ENCODE measurements at places on chromosomes 4 and X. TPM values are rescaled to one million over a fixed set of nuclear protein-coding genes. Genes with fewer than 3 reads are reported as not detected.

- H3K27me3 ChIP-seq: peaks cover 15% of the 10 kb centered on the region
- no peak overlapping the region for H3K27ac ChIP-seq
- no peaks in the 10 kb centered on the region for H3K36me3 ChIP-seq
- H3K4me3 ChIP-seq: no peak overlapping the region
- no peaks in the 10 kb centered on the region for H3K4me1 ChIP-seq
- no peak for DNase-seq
Measured at GRCh38 chr4:71156616-71157015, 163.2 kb downstream of the DCK start.

GRCh38 chr4:100985576-100985975 is 361.8 kb downstream of the PPP3CA start:
- H3K27ac ChIP-seq: no peak overlapping the region
- no peak for DNase-seq
- H3K36me3 ChIP-seq: no peaks in the 10 kb centered on the region
- H3K4me3 ChIP-seq: no peak overlapping the region
- no peaks in the 10 kb centered on the region for H3K4me1 ChIP-seq

DNA sequence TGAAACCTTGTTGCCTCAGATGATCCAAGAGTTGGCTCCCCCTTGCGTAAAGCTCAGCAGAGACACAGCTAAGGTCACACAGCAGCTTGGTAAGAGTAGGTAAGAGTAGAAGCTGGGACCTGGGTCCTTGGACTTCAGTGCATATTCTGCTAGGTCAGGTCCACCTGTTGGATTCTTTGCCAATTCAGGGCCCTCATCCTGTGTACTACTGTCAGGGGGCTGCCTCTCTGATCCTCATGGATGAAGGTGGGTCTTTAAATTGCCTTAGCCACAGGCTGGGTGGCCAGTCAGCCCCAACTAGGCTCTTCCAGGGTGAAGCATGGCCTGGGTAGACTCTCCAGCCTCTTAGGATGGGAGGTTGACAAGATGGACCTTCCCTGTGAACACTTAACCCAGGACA is 155.8 kb downstream of the AMMECR1 start:
- H3K27me3 ChIP-seq: no peaks in the 10 kb centered on the region
- peaks cover 12% of the 10 kb centered on the region for H3K4me1 ChIP-seq
- no peak overlapping the region for H3K4me3 ChIP-seq
- peaks cover 2% of the 10 kb centered on the region for H3K36me3 ChIP-seq
- no peak overlapping the region for H3K27ac ChIP-seq

Gene ARX
- not detected for total RNA-seq

DNA sequence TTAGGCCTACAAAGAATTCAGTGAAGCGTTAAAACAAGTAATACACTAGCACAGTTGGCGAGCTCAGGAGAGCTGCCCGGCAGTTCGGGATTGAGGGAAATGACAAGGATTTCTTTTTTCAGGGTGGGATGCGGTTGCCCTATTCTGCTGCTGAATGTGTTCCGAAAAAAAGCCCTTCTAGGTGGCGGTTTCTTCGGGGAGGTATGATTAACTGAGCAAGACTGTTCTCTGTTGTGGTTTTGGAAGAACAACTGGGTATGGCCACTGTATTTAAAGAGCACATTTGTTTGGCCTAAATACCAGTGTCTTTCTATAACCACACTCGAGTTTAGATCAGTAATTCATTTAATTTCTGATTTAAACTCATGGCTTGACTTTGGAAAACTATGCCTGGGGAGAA is 459.7 kb upstream of the FAT1 start:
- no peaks in the 10 kb centered on the region for H3K36me3 ChIP-seq
- no peaks in the 10 kb centered on the region for H3K27me3 ChIP-seq
- H3K27ac ChIP-seq: no peak overlapping the region
- H3K4me3 ChIP-seq: no peak overlapping the region
- DNase-seq: no peak

Gene CLCN4
- not detected for total RNA-seq

DNA sequence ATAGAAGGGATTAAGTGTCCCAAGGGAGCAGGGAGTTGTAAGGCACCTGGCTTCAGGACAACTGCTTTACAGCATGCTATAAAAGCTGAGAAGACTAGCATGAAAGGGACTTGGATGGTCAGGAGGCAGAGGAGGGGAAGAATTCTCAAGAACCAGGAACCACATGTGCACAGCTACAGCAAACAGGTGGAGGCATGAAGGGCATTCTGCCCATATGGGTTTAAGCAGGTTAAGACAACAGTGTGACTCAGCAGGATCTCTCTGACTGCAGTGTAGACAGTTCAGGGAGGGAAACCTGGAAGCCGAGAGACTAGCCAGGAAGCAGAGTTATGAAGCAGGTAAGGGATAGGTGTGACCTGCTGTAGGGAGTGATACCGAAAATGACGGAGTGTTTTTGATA is 117.0 kb downstream of the DHRSX start:
- DNase-seq: no peak
- H3K27me3 ChIP-seq: no peaks in the 10 kb centered on the region
- no peak overlapping the region for H3K27ac ChIP-seq
- no peak overlapping the region for H3K4me3 ChIP-seq
- H3K4me1 ChIP-seq: no peaks in the 10 kb centered on the region

DNA sequence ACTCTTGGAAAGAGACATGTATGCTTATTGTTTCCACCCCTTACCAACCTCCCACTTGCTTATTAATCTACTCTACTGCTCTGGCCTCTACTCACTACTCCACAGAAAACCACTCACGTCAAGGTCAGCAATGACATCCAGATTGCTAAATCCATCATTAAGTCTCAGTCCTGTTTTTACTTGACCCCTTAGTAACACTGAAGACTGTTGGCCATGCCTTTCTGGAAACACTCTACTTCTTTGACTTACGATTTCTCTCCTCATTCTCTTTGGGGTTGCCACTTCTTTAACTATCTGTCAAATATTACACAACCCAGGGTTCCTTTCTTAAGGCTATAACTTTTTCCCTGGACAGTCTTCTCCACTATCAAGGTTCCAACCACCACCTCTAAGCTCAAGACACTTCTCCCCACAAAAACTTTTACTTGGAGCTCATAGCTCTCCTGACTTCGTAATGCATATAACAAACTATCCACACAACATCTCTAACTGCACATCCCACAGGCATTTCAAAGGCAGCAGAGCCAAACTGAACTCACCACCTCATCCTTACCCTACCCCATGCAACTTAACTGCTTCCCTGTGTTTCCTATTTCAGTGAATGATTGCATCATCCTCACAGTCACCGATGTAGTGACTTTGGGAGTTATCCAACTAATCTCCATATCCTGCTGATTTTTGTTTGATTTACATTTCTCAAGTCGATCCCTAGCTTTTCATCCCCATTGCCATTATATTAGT is 15.8 kb upstream of the MAGEA4 start:
- no peak overlapping the region for H3K4me3 ChIP-seq
- H3K27me3 ChIP-seq: no peaks in the 10 kb centered on the region
- no peaks in the 10 kb centered on the region for H3K4me1 ChIP-seq
- no peaks in the 10 kb centered on the region for H3K36me3 ChIP-seq

DNA sequence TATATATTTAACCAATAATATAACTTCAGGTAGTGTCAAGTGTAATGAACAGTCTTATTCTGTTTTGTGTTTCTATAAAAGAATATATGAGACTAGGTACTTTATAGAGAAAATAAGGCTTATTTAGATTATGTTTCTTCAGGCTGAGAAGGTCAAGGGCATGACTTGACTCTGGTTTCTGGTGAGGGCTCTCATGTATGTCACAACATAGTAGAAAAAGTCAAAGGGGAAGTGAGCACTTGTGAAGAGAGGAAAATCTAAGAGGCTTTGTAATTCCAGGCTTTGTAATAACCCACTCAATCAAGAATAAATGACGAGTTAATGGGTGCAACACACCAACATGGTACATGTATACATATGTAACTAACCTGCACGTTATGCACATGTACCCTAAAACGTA is 27.6 kb downstream of the PRR32 start:
- no peak for DNase-seq
- H3K36me3 ChIP-seq: no peaks in the 10 kb centered on the region
- H3K4me1 ChIP-seq: no peaks in the 10 kb centered on the region
- no peaks in the 10 kb centered on the region for H3K27me3 ChIP-seq
- no peak overlapping the region for H3K4me3 ChIP-seq
- no peak overlapping the region for H3K27ac ChIP-seq

Gene PNCK
- 0.26 TPM for total RNA-seq

- peak overlapping the region; percentile 67 for H3K4me3 ChIP-seq
- no peak for DNase-seq
- H3K27me3 ChIP-seq: peaks cover 4% of the 10 kb centered on the region
- H3K36me3 ChIP-seq: no peaks in the 10 kb centered on the region
- H3K27ac ChIP-seq: no peak overlapping the region
Measured at GRCh38 chrX:72713130-72713529, 976 bp downstream of the PHKA1 start.

DNA sequence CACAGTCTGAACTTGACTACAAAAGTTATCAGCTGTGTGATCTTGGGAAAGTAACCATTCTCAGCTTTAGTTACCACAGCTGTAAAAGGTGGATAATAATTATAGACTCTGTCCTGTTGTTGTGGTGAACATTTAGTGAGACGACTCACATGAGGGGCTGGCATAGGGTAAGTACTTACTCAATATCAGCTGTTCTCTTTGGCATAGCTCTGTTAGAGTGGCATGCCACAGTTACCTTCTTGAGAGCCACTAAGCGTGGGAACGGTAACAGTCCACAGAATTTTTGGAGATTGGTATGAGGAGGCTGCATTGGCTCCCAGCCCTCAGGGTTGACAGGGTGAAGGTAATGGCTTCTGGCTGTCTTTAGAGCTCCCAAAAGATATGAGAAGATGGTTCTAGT is 13.2 kb upstream of the HAND2 start:
- no peak for DNase-seq
- H3K36me3 ChIP-seq: no peaks in the 10 kb centered on the region
- peaks cover 8% of the 10 kb centered on the region for H3K4me1 ChIP-seq
- H3K4me3 ChIP-seq: no peak overlapping the region
- H3K27ac ChIP-seq: no peak overlapping the region

DNA sequence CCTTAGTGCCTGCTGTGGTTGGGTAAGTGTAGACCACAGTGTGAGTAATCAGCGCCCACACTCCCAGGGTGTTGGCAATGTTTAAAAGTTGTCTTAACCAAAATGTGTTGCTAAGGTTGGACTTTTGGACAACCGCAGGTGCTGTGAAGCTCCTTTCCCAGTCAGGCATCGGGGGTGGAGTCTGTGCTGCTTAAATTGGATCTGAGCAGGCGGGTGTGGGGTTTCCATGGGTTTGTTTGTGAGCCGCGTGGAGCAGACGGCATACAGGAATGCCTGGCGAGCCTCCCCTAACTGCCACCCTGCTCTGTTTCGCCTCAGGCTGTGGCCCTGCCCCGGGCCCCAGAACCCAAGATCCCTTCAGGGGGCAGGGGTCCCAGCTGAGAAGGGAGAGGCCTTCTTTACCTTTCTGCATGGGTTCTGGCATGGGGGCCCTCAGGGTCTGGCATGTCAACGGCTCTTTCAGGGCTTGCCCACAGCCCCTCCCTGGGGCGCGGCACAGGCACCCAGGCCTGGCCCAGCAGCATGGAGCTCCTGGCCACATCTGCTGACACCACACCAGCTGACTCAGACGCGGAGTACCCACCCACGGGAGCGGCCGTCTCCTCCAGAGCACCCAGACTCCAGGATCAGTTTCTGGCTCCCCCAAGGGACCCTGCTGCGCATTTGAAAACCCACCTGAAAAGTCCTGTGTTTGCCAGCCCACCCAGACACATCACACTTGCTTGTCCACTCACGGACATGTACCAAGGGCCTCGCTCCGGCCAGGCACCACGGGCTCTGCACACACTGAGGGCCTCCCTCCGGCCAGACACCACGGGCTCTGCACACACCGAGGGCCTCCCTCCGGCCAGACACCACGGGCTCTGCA is 5.1 kb upstream of the SPON2 start:
- peaks cover 5% of the 10 kb centered on the region for H3K36me3 ChIP-seq
- H3K4me3 ChIP-seq: no peak overlapping the region
- no peak for DNase-seq
- no peak overlapping the region for H3K27ac ChIP-seq
